Calu3 (cell line): ENCODE measurements at places on chromosomes 7 and 10.
A peak's percentile ranks its signal among the peaks of the same experiment; 100 is the strongest.

DNA sequence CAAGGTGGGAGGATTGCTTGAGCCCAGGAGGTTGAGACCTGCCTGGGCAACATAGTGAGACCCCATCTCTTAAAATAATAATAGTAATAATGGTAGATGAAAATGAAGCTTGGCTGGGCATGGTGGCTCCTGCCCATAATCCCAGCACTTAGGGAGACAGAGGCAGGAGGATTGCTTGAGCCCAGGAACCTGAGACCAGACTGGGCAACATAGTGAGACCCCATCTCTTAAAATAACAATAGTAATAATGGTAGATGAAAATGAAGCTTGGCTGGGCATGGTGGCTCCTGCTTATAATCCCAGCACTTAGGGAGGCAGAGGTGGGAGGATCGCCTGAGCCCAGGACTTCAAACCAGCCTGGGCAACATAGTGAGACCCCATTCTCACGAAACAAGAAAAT is 49.5 kb upstream of the LMTK2 start:
- DNase-seq: no peak

DNA sequence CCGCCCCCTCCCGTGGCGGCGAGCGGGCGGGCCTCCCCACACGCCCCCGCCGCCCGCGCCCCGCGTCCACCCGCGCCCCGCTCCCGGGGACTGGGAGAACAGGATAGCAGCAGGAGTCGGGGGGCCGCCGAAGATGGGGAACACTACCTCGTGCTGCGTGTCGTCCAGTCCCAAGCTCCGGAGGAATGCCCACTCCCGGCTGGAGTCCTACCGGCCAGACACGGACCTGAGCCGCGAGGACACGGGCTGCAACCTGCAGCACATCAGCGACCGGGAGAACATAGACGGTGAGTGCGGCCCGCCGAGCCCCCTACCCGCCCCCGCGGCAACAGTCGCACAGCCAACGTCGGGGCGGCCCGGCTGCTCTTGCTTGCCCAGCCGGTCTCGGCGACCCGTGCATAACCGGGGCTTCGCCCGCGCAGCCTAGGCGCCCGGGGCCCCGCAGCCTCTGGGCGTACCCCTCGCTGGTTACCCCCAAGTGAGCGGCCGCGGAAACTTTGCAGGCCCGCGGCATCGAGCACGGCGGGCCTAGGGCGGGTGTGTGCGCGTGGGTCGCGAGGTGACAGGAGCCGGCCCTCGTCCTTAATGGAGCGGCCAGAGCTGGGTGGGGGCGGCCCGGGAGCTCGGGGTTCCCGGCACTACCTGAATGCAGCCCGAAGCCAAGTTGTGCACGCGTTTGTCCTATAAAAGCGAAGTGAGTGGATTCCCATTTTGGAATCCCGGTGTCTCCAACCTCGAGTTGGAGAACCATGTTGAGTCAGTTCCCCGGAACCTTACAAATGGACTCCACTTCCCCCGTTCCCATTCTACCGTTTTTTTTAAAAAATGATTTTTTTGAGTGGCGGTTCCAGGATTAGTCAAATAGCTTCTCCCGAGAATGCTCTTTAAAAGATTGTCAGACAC is 863 bp downstream of the CCNY start:
- peak; percentile 37 for DNase-seq

GRCh38 chr7:28180364-28181147 is at the start of gene JAZF1:
Gene JAZF1 (minus strand): TSS chr7:28180795.
- DNase-seq: peak; percentile 52

GRCh38 chr7:116938678-116939077 is 14.6 kb upstream of the ST7 start:
- no peak for DNase-seq

DNA sequence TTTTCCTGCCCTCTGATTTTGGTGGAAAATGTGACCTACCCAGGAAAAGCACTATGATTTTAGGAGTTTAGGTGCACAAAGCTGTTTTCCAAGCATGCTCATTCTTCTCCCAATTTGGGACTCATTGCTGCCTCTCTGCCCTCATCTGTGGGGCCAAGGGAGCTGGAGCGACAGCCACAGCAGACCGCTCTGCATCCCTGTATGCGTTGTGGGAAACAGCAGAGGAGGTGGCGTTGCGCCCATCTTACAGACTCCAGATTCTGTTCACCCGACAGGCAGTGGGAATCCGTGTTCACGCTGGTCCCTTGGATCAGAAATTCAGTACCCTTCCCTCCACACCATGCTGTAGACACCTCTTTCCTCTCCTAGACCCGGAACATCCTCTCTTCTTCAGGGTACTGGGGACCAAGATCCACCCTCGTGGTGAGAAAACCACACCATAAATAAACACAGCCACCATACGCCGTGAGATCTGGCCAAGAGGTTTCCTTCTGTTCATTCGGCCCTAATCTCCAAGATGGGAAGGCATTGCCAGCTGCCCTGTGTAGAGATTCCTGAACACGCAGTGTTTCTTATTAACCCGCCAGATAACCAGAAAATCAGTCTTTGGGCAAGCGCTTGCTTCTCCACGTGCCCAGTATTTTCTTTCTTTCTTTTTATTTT is 87.9 kb downstream of the CUX1 start:
- DNase-seq: no peak

- DNase-seq: peak; percentile 63
Observed at GRCh38 chr10:80599424-80599847, 61.7 kb downstream of the SH2D4B start.

DNA sequence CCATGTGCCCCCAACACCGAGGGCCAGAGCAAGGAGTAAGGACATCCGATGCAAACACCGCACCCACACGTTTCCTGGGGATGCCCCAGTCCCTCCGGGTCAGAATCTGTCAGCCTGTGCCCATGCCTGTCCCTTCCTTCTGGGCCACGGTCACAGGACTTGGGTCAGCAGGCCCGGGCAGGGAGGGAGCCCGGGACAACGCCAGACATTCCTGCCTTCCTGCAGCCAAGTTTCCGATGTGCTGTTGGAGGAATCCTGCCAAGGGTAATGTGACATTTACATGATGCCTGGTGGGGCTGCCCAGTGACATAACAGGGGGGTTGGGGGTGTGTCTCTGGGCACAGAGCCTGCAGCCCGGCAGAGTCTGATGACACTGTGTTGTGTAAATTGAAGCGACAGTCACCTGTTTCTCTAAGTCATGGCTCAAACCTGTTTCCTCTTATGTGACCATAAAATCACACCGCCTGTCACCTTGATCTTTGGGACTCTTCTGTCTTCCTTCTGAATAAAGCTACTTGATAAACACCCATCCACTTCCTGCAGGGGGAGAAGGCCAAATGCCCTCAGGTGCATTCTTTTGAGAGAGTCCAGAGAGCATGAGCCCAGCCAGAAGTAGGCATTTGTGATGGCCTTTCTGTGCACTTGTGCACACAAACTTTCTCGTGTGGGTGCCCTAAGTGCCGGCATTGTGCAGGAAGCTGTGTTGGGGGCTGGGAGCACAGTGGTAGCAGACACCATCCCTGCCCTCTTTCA is 175.3 kb upstream of the RHEB start:
- DNase-seq: peak; percentile 25

GRCh38 chr7:99489235-99489634 is 10.8 kb downstream of the ZNF394 start:
- DNase-seq: no peak

DNA sequence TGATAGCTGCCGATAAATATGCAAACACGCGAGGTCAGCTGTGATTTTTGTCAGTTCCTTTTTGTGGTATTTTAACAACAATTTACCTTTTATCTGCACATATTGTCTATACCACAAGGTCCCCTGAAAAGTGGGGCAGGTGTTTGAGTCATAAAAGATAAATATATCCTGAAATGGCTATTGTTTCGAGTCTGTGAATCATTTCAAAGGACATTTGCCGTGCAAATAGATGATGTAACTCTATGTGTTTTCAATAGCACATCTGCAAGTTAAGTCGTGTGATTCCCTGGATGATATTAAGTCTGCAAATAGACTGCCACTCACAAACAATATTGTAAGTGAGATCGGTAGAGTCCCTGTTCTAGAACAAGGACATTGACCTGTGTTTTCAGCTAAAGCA is 193.0 kb upstream of the PITRM1 start:
- DNase-seq: peak; percentile 28

- DNase-seq: no peak
Observed at GRCh38 chr10:119659951-119660350, 8.8 kb downstream of the BAG3 start.

DNA sequence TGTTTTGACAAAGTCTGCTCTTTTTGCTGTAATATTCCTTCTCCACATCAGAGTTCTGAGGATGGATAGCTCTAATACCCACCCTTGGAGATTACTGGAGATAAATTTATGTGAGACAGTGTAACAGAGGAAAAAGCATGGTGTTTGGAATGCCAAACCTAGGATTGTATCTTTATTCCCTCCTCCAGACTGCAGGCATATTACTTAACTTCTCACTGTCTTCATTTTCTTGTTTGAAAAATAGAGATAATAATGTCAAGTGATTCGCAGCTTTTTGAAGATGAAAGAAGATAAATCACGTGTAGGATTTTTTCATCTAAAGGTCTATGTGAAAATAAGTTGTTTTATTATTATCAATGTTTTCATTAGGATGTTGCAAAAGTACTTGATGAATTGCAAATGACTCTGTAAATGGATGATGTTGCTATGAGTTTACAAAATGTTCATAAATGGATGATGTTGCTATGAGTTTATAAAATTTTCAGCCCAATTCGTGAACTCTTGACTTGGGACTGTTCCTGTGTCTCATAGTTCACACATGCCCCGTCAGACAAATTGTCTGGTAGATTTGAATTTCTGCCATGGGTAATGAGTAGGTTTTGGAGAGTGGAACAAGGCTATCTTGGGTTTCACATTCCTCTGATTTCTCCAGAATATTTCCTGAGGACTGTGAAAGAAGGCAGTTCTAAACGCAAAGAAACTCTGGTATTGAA is 113.1 kb upstream of the IGFBP3 start:
- DNase-seq: no peak

DNA sequence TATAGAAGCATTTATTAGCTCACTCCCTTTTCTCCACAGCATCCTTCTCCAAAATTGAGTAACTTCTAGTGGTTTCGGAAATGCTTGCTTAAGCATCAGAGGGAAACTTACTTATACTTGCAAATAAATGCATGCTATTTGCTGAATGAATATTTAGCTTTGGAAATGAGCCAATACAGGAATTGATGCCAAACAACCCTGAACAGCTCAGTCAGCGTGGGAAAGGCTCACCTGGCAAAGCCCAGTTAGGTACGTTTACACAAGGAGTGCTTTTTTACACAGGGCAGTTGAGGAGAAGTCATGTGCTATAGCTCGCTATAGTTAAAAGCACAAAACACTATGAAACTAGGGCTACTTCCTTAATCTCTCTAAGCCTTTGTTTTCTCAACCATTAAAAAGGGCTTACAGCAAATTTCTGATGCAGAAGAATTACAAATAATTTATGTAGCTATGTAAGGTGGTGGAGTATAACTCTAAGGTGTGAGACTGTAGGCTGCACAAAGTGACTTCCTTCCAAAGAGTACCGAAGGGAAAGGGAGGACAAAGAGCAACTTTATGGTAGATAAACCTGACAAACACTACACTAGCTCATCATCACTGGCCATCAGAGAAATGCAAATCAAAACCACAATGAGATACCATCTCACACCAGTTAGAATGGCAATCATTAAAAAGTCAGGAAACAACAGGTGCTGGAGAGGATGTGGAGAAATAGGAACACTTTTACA is 498.2 kb downstream of the PHTF2 start:
- DNase-seq: no peak

- no peak for DNase-seq
Observed at GRCh38 chr7:104444017-104444416, 115.6 kb downstream of the LHFPL3 start.

DNA sequence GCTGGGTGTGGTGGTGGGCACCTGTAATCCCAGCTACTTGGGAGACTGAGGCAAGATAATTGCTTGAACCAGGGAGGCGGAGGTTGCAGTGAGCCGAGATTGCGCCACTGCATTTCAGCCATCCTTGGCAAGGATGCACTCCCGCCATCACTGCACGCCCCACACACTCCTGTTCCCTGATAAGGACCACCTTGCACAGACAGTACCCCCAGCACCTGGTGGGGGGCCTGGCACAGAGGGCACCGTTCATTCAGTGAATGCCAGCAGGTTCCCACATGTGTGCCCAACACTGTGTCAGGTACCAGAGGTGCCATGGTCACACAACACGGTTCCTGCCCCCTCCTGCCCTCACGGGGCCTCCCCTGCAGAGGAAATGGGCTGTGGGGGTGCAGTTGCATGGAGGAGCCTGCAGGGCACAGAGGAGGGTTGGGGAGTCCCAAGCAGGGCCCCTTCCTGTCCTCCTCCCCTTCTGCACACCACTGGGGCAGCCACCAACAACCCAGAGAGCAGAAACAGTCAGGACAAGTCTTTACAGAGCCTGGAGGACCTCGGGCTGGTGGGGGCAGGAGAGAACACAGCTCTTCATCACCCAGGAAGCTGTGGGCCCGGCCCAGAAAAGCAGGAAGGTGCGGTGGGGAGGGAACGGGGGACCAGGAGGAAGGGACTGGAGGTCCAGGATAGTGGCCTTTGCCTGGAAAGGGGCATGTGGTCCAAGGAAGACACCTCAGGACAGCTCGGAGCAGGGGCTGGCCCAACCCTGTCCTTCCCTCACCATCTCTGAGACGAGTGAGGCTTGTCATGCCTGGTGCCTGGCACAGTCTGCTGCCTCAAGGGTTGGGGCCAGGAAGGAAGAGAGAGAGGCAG is 7.1 kb downstream of the CRYGN start:
- no peak for DNase-seq

DNA sequence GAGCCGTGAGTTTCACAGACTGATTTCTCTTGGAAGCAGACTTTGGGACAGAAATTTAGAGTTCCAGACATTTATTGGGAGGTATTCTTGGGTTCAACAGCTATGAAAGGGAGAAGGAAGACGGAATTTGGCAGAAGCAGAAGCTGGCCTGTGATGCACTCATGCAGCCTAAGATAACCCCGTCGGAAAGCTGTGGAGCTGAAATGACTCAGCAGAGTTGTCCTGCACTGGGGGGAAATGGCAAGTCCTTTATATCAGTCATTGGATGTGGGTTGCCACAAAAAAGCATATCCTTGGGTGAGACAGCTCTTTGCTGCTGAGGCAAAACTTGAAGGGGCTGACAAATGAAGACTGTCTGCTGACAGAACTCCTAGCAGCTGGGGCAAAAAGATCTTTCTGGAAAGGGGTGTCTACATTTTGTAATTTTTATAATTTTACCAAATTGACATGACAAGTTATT is 11.5 kb upstream of the MICU1 start:
- peak; percentile 16 for DNase-seq

GRCh38 chr10:96831200-96831866 is 765 bp upstream of the LCOR start:
- no peak for DNase-seq

DNA sequence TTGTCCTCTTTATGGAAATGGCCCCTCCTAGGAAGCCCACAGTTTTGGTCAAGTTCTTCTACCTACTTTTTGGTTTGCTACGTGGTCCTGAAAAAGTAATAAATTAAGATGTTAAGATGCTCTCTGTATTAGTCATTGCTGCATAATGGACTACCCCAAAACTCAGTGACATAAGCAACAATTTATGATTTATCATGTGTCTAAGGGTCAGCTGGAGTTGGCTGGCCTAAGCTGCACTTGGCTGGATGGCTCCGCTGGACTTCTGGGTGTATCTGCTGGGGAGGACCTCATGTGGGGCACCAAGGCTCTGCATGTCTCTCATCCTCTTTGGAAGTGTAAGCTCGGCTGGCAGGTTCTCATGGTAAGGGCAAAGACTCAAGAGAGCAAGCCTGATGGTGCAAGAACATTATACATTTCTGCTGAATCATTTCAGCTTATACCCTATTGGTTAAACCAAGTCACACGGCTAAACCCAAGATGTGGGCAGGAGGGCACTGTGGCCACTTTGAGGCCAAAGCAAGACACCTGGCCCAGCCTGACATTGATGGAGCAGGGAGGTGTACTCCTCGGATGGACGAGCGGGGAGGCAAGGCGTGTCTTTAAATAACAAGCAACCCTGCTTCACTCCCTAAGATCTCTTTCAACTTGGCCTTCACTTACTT is 47.7 kb downstream of the TBXAS1 start:
- no peak for DNase-seq
